ENCODE measurements at places on chromosomes 1 and 21.

DNA sequence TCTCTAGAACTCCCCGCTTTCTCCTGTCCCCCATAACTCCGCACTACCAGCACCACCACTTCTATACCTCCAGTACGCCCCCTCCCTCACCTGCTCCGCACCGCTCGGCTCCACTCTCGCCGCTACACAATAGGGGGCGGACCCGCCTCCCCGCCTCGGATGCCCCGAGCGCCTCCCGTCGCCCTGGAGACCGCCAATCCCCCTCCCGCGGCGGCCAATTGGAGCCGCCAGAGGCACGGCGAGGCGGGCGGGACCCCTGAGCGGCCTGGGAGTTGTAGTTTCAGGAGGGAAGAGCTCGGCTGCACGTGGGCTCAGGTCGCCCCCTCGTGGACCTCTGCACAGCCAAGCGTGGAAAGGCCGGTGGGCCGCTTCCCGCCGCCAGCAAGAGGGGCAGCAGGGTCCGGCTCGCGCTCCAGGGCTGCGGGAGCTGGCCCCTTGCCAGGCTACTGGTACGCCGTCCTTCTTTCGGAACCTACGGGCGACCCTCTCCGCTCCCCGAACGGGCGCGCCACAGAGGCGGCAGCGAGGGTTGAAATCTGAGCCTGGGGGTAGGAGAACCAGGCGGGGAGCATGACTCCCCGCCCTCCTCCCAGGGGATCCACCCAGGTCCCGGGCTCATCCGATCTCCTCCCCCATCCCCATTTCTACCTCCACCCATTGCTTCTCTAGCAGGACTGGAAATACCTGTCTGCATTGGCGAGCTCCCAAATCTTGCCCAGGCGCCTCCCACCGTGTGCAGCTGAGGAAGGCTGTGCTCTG lies at the start of gene IGSF9:
IGSF9 (minus strand) TSS at position 131 of the 759 bp plus-strand sequence. CDS start 2,159 bp downstream, outside the sequence.
- DNase-seq: no peak

GRCh38 chr21:18608226-18608625 lies 204.6 kb upstream of the TMPRSS15 start:
- no peak for DNase-seq

DNA sequence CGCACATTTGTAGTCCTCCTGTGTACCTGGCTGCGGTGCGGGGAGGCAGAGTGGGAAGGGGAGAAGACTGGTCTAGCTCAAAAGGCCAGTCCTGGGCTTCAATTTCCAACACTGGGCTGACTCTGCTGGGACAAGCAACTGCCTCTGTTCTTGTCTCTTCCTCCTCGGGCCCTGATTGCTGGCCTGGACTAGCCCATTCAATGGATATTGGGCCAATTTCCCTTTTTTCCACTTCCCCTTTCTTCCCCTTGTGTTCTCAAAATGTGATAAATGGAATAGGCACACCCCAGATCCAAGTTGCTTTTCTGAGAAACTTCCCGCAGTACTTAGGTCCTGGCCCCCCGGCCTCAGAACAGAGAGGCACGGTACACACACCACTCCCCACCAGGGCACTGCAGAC lies 48.2 kb downstream of the SPSB1 start:
- no peak for DNase-seq

GRCh38 chr1:236716160-236716559 lies 29.9 kb downstream of the ACTN2 start:
- DNase-seq: no peak

GRCh38 chr1:194600716-194601115 lies 1414.3 kb upstream of the B3GALT2 start:
- no peak for DNase-seq

GRCh38 chr1:202131956-202132821 lies 9.5 kb downstream of the GPR37L1 start:
- DNase-seq: no peak

- DNase-seq: no peak
Observed at GRCh38 chr1:235351441-235351840, 15.8 kb upstream of the TBCE start.

GRCh38 chr1:153509729-153510354 lies 25.9 kb downstream of the S100A6 start:
- DNase-seq: no peak

DNA sequence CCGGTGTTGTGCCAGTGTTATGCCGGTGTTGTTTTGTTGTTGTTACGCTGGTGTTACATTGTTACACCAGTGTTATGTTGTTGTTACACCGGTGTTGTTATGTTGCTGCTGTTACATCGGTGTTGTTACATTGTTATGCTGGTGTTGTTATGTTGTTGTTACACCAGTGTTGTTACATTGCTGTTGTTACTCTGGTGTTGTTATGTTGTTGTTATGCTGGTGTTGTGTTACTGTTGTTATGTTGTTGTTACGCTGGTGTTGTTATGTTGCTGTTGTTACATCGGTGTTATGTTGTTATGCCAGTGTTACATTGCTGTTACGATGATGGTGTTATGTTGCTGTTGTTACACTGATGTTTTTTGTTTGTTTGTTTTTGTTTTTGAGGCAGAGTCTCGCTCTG lies 24.1 kb downstream of the H6PD start:
- DNase-seq: no peak

GRCh38 chr1:242738702-242739645 lies 214.5 kb upstream of the PLD5 start:
- DNase-seq: no peak

DNA sequence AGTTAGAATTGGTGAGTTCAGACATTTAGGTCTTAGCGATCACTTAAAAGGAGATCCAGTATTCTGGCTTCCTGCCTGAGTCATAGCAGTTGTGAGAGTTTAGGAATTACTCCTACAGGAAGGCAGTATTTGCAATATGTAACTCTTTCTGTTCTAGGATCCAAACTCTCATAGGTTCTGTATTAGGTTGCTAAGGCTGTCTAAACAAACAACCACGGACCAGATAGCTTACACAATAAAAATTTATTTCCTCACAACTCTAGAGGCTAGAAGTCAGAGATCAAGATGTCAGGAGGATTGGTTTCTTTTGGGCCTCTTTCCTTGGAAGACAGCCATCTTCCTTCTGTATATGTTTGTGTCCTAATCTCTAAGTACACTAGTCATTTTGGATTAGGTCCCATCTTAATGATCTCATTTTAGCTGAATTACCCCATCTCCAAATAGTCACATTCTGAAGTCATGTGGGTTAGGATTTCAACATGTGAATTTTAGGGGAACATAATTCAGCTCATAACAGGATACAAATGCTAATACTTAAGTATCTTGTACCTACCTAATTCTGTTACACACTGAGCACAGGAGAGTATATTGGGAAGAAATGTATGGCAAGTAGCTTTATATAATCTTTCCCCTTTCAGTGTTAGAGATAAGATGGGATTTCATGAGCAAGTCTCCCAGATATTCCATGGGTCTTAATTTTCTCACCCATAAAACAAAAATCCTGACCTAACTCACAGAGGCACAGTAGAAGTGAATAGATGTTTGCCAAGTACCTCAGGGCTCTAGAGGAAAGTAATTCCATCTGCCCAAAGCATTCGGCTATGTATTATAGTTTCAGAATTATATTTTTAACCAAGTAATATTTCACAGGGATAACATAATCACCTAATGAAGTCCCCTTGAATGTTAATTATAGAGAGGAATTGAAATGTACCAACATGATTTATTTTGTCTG lies 144.4 kb downstream of the PTBP2 start:
- no peak for DNase-seq

DNA sequence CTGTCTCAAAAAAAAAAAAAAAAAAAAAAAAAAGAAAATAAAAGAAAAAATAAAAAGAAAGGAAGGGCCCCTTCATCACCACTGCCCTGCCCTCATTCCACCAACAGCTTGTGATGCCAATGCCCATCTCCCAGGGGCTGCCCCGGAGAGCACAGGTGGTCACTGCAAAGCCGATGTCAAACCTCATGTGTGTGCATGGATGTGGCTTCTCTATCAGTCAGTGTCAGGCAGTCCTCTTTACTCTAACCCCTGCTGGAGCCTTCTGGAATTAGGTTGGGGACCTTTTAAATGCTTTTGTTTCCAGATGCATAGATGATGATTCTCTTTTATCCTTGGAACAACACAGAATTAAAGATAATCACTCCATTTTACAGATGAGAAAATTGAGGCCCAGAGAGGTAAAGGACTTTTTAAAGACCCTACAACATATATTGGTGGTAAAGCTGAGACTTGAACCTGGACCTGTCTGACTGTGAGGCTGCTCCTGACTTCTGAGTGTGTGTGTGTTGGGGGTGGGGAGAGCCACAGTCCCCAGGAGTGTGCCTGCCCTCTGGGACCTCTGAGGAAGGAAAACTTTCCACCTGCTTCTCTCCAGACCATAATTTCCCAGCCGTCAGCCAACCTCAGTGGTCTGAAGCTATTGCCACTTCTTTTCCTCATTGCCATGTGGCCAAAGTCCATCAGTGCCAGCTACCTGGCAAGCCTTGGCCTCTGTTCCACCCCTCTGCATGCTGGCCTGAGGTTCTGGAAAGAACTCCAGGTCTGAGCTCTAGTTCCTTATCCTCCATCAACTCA lies 3.0 kb upstream of the TMEM54 start:
- no peak for DNase-seq

- DNase-seq: no peak
Observed at GRCh38 chr1:36096500-36097432, 8.1 kb downstream of the ADPRS start.

DNA sequence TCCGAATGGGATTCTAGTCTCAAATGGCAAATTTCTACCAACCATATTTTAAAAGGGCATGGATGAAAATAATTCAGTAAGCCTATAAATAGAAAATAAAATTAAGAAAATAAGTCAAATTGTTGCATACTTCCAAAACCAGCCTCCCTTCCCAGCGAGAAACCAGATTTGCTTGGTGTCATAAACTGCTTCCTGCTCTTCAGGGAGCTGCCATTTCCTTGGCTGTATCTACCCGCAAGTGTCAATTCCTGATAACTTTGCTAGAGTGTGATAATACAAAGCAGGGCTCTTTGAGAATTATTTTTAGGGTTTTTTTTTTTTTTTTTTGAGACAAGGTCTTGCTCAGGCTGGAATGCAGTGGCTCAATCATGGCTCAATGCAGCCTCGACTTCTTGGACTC lies 62.3 kb downstream of the S1PR1 start:
- DNase-seq: no peak

DNA sequence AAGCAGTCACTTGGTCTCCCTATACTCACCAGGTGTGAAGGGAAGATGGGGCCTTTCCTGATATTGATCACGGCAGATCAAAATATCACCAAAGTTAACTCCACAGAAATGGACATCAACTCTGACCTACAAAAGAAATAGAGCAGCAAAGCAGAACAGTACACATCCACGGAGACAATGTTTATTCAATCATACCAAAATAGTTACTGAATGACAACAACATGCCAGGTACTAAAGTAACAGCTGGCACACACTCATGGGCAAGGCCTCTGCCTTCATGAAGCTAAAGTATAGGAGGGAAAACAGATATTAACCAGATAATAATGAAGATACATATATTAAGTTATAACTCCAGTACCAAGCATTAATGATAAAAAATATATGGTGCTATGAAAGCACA lies 59.2 kb upstream of the RASAL2 start:
- no peak for DNase-seq

DNA sequence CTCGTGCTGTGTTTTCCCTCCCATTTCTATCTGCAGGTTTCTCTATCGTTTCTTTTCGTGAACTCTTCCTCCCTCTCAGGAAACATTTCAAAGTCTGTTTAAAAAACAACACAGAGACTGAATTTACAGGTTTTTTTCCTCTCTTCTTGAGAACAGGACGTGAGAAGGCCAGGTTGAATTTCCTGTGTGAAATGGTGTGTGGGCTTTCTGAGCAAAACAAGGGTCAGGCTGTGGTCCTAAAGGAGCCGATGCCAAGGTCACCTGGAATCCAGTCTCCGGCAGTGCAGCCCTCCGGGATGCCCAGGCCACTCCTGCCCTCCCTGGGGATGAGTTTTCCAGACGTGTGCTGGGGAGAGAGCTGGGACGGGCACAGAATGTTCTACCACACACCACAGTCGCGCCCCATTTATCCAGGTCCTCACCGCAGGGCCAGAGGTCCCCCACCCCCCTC lies 62.7 kb upstream of the RUNX3 start:
- no peak for DNase-seq

DNA sequence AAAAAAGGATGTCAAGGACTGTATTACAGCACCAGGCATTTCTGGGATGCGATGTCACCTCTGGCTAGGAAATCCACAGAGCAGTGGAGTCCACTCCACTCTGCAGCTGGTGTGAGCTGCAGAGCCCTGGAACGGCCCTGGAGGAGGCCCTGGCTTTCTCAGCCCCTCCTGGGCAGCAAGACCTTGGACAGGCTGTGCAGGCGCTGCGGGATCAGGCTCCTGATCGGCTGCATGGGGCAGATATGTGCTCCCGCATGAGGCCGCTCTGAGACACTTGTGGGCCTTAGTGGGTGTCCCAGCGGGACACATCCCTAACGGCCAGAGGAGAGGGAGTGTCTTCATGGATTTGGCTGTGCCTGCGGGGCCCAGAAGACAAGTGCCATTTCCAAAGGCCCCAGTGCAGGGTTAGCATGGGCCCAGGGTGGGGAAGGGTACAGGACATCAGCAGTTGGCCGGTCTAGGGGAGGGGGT lies 6.2 kb downstream of the DNMT3L start:
- no peak for DNase-seq

- DNase-seq: no peak
Observed at GRCh38 chr1:21301794-21302440, 11.7 kb upstream of the ECE1 start.

DNA sequence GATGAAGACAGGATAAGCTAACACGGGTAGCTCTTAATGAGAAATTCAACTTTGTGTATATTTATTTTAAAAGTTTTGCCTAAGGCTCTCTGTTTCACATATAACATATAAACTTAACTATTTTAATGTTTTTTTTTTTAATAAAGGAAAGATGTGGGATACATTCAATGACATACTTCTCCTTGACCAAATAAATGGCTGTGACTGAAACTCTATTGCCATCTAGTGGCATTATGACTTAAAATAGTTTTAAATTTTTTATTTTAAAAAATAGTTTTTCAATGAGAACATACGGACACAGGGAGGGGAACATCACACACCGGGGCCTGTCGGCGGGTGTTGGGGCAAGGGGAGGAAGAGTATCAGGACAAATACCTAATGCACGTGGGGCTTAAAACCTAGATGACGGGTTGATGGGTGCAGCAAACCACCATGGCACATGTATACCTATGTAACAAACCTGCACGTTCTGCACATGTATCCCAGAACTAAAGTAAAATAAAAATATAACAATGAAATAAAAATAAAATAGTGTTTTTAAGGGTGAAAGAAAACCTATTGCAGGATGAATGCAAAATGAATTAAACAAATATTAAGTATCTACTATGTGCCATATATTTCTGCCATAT lies 83.4 kb downstream of the LYST start:
- DNase-seq: no peak

GRCh38 chr1:62282909-62283755 lies 36.1 kb downstream of the KANK4 start:
- DNase-seq: no peak

GRCh38 chr1:233520261-233521191 lies 93.4 kb upstream of the KCNK1 start:
- DNase-seq: no peak

GRCh38 chr1:119987686-119988085 lies 81.8 kb downstream of the NOTCH2 start:
- no peak for DNase-seq

- no peak for DNase-seq
Observed at GRCh38 chr1:22969304-22969709, 3.4 kb downstream of the LACTBL1 start.

GRCh38 chr1:16080422-16081150 lies 7.1 kb upstream of the FAM131C start:
- no peak for DNase-seq

- DNase-seq: no peak
Observed at GRCh38 chr1:219882096-219882495, 46.3 kb downstream of the SLC30A10 start.

Measured in GM12864 (cell line).